Pancreas (tissue), 10 donors: ENCODE measurements at places on chromosomes 6 and 20. TPM values are rescaled to one million over a fixed set of nuclear protein-coding genes. Genes with fewer than 3 reads are reported as not detected.

Gene BTBD3
- 18.1 TPM for total RNA-seq

Gene RRBP1
- total RNA-seq = 356 TPM

Gene RNF217
- total RNA-seq = 14.3 TPM

Gene CD109
- total RNA-seq = 1.4 TPM

Gene SLC22A2
- not detected for total RNA-seq

Gene PRR18
- 0.56 TPM for total RNA-seq

Gene PROKR2
- not detected for total RNA-seq

Gene ARFGEF2
- total RNA-seq = 25.6 TPM

Gene OOEP
- total RNA-seq = not detected

Gene IP6K3
- 0.59 TPM for total RNA-seq

Gene SLC26A8
- not detected for total RNA-seq

Gene STX11
- 1.9 TPM for total RNA-seq
